GM12864 (cell line): ENCODE measurements at places on chromosomes 12 and 14.

GRCh38 chr12:110179291-110179690, 55.1 kb downstream of the IFT81 start:
- DNase-seq = no peak

GRCh38 chr12:49342914-49343731, 3.6 kb upstream of the DNAJC22 start:
- no peak for DNase-seq

- DNase-seq = no peak
These were observed 118.7 kb downstream of the KSR2 start for GRCh38 chr12:117850048-117850447.

DNA sequence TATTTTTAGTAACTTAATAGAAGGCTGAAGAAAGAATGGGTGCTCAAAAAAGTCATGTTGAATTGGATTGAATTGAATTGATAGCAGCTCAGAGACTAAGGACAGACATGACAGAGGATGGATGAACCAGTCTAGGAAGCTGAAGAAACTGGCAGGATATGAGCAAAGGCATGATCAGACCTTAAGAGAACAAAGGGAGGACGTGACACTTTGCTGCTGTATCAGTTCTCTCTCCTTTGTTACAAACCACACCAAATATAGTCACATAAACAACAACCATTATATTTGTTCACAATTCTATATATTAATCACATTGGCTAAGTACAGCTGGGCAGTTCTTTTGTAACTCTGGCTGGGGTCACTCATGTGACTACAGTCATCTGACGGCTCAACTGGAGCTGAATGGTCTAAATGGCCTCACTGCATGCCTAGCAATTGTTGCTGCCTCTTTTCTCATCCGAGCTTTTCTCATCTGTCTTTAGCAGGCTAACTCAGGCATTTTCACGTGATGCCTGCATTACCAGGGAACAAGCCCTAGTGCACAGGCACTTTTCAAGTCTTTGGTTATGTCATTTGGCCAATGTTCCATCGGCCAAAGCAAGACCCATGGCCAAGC, 355.0 kb downstream of the ETNK1 start:
- DNase-seq = no peak

DNA sequence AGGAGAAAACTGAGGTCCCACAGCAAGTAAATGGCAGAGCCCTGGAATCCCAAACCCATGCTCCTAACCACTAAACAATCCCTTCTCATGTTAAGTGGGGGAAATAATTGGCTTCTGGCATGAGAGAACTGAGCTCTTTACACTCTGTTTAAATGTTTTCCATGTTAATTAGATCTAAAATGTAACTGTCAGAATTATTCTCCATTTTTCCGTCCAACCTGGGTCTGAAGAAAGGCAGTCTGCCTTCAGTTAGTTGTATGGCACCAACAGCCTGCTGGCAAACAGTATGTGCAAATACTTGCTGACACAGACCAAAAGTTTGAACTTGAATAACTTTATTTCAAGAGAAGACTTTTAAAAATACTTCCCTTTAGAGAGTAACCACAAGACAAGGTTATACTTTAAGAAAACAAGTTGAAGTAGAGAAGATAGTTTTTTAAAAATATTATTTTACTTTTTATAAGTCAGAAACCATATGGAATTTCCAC, 59.7 kb downstream of the E2F7 start:
- no peak for DNase-seq

- no peak for DNase-seq
These were observed 366.0 kb upstream of the DDHD1 start for GRCh38 chr14:53519137-53519536.

DNA sequence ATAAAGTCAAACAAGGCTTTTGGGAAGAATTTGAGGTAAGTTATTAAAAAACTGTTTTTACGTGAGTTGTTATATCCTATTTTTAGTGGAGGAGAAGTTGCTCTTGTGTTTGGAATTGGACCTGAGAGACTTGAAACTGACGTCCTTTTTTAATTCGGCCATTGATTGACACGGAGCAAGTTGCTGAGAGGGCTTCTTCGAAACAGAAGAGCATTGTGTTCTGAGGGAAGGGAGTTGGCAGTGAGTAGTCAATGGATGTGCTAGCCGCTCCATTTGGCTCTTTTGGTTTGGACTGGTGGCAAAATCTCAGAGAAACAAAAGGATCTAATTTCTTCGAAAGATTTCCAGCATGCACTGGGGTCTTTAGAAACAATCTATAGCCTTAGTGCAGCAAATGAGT, 37.3 kb downstream of the PTPN11 start:
- no peak for DNase-seq

DNA sequence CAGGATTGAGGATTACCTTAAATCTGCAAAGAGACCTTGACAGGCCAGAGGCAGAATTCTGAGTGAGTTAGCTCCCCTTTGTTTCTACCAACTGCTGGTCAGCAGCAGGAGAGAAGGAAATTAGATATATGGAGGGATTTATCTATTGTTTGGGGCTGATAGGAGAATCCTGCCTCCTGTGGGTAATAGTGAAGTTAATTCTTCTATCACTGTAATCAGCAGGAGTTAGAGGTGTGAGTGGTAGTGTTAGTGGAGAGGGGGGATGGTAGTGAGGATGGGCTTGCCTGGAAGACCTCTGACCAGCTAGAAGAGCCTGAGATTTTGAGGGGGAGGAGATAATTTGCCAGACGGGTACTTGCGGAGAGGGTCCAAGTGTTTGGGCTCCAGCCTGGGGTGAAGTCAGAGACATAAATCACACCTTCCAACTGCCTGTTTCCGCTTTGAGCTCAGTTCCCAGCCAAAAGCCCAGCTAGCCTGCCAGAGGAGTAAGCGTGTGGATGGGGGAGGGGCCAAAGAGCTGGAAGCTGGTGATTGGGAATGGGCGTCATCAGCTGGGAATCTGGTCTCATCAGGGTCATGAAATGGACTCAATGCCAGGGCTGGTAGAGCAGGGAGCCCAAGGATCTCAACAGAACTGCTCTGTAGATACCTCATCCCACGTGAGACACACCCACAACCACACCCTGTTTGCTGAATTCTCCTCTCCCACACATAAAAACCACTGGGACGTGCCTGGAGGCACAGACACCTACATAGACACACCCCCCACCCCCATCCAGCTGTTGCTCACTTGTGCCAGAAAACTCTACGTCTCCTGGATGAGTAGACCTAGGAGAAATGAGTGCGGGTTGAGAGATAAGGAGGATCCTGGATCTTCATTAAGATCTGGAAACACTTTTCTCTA, 13.1 kb upstream of the ITGA5 start:
- DNase-seq = no peak

- DNase-seq = no peak
These were observed 39.4 kb downstream of the ADGRD1 start for GRCh38 chr12:130992979-130993538.

DNA sequence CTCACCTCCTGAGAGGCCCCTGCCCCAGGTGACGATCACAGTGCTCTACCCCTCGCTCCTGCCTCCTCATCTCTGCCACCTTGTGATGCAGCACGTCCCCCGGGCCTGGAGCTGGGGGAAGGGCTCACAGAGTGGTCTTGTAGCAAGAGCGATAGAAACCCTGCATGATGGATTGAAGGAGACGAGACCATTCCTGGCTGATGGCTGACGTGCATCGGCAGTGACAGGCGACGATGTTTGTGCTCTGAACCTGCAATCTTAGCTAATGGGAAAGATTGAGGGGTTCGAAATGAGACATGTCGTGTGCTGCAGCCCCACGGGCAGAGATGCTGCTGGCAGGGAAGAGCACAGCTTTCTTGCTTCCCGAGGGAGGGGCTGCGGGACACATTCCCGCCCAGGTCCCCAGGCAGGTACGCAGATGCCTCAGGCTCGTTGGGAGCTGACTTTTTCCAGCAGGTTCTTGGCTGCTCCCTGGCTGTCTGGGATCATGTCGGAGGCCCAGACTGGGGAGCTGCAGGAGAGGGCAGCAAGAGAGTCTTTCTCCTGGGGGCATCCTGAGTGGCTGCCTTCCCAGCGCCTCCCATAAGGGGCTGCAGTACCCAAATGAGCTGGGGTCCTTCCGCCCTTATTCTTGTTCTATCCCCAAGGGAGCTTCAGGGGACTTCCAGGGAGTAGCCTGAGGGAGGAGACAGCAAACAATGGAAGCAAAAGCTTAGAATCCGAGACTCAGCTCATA, 38.7 kb upstream of the GPATCH2L start:
- DNase-seq = no peak
